Pancreas (tissue), 10 donors: ENCODE measurements at places on chromosomes 5 and 9.

- DNase-seq: no peak
These were observed 69.3 kb downstream of the HSD17B3 start for GRCh38 chr9:96232539-96233241.

DNA sequence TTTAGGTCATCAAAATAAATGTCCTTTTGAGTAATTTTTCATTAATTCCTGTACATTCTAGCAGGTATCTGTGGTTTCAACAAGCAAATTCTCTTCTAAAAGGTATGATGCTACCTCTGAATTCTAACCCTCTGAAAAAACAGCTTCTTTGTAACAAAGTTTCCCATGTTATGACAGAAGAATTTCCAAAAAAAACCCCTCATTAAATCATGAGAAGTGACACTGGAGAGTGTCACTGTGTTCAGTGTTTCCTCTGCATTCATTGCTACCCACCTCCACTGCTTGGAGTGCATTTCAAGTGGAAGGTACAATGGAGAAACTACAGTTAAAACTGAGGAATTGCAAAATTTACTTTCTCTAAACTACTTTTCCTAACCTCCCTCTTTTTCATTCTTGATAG lies 10.1 kb downstream of the CDKN2A start:
- no peak for DNase-seq

- no peak for DNase-seq
These were observed 176.4 kb upstream of the IER5L start for GRCh38 chr9:129354498-129354897.

DNA sequence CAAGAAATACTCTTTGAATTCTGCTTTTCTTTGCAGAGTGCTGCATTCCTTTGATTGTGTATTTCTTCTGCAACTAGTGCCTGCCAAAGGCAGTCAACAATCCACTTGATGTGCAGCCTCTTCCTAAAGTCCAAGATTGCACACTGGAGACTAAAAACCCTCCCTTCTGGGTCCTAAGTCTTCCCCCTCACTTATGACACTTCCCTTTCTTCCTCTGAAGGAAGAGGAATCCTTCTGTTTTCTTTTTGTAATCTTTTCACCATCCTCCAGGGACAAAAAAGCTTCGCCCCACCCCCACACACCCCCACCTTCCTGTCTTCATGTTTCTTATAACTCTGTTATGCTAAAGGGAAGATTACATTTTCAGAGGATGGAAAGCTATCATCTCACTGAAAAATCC lies 39.9 kb downstream of the WDR36 start:
- no peak for DNase-seq

- no peak for DNase-seq
These were observed 80.8 kb downstream of the LMNB1 start for GRCh38 chr5:126857472-126858410.

GRCh38 chr9:104700306-104700705 lies 6.0 kb downstream of the OR13D1 start:
- no peak for DNase-seq

DNA sequence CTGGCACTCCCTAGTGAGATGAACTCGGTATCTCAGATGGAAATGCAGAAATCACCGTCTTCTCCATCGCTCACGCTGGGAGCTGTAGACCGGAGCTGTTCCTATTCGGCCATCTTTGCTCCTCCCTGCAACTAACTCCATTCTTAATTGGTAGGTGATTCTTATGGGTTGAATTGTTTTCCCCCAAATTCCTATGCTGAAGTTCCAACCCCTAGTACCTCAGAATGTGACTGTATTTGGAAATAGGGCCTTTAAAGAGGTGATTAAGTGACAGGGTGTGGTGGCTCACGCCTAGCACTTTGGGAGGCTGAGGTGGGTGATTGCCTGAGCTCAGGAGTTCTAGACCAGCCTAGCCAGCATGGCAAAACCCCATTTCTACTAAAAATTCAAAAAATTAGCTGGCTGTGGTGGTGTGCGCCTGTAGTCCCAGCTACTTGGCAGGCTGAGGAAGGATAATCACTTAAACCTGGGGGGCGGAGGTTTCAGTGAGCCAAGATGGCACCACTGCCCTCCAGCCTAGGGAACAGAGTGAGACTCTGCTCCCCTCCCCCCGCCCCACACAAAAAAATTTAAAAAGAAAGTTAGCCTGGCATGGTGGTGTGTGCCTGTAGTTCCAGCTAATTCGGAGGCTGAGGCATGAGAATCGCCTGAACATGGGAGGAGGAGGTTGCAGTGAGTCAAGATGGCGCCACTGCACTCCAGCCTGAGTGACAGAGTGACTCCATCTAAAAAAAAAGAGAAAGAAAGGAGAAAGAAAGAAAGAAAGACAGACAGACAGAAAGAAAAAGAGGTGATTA lies 25.2 kb upstream of the FOCAD start:
- DNase-seq: no peak

GRCh38 chr5:55554585-55555202 lies 19.9 kb upstream of the PLPP1 start:
- no peak for DNase-seq

DNA sequence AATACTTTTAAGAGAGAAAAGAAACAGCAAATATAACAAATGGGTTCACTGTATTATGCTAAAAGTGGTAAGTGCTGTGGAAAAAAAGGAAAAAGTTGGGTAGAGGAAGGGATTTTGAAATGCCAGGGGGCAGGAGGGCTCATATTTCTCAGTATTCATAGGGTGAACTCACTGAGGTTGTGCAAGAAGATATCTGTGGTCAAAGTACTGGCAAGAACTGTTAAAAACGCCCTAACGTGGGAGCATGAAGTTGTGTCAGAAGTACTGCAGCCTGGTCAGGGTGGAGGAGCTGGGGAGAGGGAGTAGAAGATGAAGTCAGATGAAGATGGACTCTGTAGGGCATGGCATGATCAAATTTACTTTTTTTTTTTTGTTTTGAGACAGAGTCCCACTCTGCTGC lies 31.2 kb upstream of the SLC28A3 start:
- DNase-seq: no peak

DNA sequence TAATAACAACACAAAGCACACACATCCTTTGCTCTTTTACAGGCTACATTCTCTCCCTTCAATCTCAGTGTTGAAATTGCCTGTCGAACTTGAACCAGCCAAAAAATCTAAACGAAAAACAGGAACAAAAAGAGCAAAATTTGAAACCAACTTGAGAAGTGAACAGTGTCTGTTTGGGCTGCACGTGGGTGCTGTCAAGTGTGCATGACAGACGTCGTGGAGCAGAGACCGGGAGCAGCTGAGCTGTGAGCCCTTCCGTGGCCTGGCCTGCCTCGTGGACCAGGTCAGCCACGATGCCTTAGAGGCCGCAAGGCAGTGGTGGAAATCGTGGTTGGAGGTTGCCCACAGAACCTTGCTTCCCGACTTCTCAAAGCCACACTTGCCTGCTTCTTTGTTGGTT lies 34.8 kb upstream of the DENND1A start:
- DNase-seq: no peak

DNA sequence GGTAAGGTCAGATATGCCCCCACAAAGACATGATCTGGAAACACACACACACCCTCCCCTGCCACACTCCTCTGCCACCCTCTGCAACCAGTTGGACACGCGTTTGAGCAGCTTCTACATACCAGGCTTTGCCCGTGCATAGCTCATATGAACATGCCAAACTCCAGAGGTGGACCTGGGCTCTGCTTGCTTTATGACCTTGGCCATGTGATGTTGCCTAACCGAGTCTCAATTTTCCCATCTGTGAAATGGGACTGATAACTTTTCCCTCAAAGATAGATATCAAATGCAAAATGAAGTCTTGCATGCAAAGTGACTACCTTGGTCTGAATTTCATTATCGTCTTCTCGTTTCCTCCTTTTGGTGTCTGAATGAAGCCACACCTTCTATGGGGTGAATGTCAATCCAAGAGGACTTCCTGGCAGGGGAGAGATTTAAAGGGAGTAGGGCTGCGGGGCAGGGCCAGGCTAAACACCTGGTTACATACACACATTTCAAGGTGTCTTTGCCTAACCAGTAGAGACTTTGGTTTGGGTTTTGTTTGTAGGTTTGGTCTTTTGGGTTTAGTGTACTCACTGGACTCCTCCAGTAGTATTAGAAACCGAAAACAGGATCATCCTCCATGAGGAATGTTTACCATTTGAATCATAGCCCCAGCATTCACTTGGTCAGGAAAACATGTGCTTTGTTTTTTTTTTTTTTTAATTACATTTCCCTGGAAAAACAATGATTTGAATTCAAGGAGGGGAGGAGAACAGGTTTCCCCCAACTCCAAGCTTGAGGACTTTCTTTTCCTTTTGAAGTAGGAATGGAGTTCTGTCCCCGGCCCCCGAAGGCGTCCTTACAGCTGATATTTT lies 63.2 kb downstream of the COL27A1 start:
- DNase-seq: no peak

DNA sequence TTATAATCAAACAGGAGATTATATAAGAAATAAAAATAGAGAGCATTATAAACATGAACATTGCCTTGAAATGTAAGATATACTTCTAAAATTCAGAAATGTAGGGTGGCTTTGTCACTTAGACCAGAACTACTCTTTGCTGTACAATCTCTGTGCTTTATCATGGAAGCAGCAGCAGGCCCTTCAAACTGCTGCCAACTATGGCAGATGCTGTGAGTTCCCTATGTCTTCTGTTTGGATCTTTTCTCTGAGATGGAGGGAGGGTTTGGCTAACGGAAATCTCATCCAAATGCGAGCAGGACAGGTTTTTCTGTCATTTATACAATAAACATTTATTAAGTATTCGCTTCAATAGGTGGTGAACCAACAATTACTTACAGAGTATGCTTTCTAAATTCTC lies 34.8 kb upstream of the RICTOR start:
- no peak for DNase-seq

- DNase-seq: no peak
These were observed 1.3 kb downstream of the TENT2 start for GRCh38 chr5:79613549-79613948.

DNA sequence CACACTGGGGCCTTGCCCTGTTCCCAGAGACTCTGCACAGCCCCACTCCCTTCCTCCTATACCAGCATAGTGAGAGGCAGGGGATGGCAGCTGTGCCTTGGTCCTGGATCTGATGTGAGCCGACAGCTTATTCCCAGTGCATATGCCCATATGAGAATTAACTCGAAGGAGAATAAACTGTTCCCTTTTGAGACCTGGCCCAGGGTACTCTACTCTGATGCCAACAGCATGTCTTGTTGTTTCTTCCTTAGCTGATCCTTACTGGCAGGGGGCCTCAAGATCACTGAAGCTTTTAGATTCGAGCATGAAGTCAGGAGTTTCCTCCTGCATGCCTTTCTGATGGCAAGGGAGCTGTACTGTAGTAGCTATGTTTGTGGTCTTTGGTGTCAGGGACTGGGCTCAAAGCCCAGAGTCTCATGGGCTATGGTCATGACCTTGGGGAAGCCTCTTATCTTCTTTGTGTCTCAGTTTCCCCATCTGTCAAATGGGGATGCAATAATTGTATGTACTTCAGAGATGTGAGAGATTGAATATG lies 57.1 kb downstream of the DOCK2 start:
- DNase-seq: no peak
